Activated CD4-positive, alpha-beta T cell treated with anti-CD3 and anti-CD28 coated beads for 4 hours (primary cell): ENCODE measurements at places on chromosomes 7 and 10.

GRCh38 chr7:155955367-155955635 lies 143.0 kb upstream of the SHH start:
- no peak for DNase-seq

- no peak for DNase-seq
Observed at GRCh38 chr10:124221356-124222317, 128.2 kb upstream of the CHST15 start.

DNA sequence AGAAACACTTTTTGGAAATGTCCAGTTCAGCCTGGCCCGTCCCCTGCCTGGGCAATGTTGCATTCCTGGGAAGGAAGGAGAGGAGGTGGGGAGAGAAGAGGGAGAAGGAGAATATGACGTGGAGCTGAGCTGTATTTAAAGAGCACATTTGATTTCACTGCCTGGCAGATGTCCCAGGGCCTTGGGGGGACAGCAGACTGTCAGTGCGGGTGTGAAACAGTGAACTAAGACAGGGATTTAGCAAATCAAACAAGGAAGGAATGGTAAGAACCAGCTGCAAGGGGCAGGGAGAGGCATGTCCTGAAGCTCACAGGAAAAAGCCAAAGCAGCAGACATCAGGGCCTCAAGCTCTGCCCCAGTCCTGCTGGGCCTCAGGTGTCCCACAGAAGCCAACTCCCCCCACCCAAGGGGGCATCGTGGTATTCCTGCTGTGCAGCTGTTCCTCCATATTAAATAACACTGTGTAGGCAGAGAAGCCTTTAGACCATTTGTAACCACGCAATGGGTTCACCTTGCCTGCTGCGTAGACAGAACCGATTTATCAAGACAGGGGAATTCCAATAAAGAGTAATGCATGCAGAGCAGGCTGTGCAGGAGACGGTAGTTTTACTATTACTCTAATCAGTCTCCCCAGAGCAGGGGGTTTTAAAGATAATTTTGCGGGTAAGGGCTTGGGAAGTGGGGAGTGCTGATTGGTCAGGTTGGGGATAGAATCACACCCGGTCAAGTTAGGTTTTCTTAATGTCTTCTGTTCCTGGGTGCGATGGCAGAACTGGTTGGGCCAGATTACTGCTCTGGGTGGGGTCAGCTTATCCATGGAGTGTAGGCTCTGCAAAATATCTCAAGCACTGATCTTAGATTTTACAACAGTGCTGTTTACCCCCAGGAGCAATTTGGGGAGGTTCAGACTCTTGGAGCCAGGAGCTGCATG lies 18.3 kb downstream of the LEP start:
- no peak for DNase-seq

GRCh38 chr7:11701829-11702560 lies 130.0 kb downstream of the THSD7A start:
- DNase-seq, result no peak

DNA sequence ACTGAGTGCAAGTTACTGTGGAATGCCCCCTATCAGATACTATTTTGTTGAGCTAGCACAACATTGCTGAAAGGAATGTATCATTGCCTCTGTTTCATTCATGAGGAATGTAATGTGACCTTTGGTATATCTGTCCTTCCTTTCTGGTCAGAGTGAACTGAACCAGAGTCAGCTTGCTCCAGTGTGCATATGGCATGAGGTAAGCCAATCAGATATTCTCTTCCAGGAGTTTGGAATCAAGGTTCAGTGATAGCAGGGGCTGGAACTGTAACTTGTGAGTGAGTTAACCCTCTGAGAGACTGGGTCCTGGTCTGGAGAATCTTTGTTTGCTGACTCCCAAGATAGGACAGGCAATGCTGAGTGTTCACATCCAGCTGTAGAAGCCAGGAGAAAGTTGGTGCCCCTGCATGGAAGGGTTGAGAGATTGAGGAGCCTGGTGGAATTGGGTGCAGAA lies 45.3 kb upstream of the OSBPL3 start:
- DNase-seq, result no peak

DNA sequence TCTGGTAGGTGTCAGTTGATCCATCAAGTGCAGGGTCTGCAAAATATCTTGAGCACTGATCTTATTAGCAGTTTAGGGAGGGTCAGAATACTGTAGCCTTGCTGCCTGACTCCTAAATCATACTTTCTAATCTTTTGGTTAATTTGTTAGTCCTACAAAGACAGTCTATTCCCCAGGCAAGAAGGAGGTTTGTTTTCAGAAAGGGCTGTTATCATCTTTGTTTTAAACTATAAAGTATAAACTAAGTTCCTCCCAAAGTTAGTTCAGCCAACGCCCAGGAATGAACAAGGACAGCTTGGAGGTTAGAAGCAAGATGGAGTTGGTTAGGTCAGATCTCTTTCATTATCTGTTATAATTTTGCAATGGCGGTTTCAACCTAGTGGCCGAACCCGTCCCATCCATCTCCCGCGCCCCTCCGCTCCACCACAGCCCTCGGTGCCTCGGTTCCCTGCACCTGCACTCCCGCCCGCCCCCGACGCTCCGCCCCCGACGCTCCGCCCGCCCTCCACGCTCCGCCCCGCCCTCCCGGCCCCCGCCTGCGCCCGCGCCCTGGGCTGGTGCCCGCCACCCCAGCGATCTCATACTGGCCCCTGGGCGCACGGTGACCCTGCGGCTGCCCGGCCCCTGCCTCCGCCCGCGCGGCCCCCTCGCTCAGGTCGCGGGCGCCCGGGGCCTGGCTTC lies at the start of gene ADCK2:
ADCK2 (plus strand) TSS at position 564 of the 681 bp plus-strand sequence. CDS start 386 bp downstream, outside the sequence.
- peak; percentile 59 for DNase-seq

DNA sequence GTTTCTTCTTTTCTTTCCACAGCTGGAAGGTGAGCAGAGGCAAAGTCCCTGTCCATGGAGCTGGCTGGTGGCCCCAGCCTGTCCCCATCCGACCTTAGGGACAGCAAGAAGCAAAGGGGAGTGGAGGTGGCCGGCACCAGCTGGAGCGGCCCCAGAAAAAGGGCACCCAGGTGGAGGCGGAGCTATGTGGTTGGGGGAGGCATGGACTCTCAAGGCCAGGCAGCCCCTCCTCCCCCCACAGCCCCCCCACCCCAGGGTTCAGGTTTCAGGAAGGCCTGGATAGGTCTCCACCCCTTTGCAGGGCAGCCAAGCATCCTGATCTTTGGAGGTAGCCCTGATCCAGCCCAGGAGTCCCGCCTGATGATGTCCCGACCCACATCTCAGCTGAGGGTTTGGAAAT lies at the start of gene SSC4D:
SSC4D (minus strand) TSS at position 161 of the 400 bp plus-strand sequence. CDS start 5,258 bp downstream, outside the sequence.
- DNase-seq, result no peak
